ENCODE measurements at places on chromosomes 1 and 21. TPM values are rescaled to one million over a fixed set of nuclear protein-coding genes. Genes with fewer than 3 reads are reported as not detected.
A peak's percentile ranks its signal among the peaks of the same experiment; 100 is the strongest.

The ARHGAP29 gene
- total RNA-seq: 42.3 TPM

- no peak overlapping the region for H3K27ac ChIP-seq
- H3K4me1 ChIP-seq: peaks cover 5% of the 10 kb centered on the region
- peak; percentile 58 for DNase-seq
Observed at GRCh38 chr21:42145569-42146272, 73.2 kb upstream of the ABCG1 start.

GRCh38 chr21:15132781-15133180 is 68.0 kb upstream of the NRIP1 start:
- peaks cover 8% of the 10 kb centered on the region for H3K4me1 ChIP-seq
- no peak for DNase-seq
- H3K27ac ChIP-seq: no peak overlapping the region
- no peaks in the 10 kb centered on the region for H3K27me3 ChIP-seq
- no peak overlapping the region for H3K4me3 ChIP-seq
- H3K36me3 ChIP-seq: no peaks in the 10 kb centered on the region

DNA sequence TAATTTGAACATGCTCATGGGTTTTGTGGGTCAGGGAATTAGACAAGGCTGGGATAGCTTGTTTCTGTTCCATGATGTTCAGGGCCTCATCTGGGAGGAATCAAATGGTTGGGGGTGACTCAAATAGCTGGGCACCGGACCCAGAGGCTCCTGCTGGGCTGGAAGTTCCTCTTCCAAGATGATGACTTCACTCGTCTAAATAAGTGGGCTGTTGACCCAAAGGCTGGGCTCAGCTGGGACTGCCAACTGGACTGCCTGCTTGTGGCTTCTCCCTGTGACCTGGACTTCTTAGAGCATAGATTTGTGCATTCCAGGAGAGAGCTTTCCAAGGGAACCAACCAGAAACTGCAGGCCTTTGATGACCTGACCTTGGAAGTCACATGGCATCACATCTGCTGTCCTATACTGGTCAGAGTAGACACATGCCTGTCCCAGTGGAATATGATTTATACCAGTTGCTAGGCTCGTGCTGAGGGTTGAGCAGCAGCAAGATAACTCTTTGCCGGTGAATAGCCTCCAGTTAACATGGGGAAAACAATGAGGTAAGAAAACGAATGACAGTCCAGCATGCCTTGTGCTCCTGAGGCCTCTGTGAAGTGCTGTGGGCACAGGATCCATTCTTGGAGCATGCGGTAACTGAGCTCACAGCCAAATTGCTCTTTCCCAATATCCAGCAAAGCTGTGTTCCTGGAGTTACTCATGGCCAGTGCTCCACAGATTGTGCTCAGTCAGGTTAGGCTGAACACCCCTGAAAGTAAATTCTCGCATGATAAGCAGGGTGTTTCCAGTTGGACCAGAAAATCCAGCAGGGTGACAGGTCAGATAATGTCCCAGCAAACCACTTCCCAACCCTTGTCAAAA is 272.9 kb upstream of the TMEM51 start:
- no peak overlapping the region for H3K27ac ChIP-seq
- H3K4me3 ChIP-seq: no peak overlapping the region
- H3K36me3 ChIP-seq: no peaks in the 10 kb centered on the region
- H3K4me1 ChIP-seq: no peaks in the 10 kb centered on the region

The LORICRIN gene
- not detected for total RNA-seq

The FCRL4 gene
- not detected for total RNA-seq

- H3K36me3 ChIP-seq: no peaks in the 10 kb centered on the region
- peak; percentile 67 for DNase-seq
- H3K4me3 ChIP-seq: no peak overlapping the region
- peak overlapping the region; percentile 17 for H3K27ac ChIP-seq
- H3K4me1 ChIP-seq: no peaks in the 10 kb centered on the region
Observed at GRCh38 chr1:221612047-221612777, 129.7 kb downstream of the DUSP10 start.

DNA sequence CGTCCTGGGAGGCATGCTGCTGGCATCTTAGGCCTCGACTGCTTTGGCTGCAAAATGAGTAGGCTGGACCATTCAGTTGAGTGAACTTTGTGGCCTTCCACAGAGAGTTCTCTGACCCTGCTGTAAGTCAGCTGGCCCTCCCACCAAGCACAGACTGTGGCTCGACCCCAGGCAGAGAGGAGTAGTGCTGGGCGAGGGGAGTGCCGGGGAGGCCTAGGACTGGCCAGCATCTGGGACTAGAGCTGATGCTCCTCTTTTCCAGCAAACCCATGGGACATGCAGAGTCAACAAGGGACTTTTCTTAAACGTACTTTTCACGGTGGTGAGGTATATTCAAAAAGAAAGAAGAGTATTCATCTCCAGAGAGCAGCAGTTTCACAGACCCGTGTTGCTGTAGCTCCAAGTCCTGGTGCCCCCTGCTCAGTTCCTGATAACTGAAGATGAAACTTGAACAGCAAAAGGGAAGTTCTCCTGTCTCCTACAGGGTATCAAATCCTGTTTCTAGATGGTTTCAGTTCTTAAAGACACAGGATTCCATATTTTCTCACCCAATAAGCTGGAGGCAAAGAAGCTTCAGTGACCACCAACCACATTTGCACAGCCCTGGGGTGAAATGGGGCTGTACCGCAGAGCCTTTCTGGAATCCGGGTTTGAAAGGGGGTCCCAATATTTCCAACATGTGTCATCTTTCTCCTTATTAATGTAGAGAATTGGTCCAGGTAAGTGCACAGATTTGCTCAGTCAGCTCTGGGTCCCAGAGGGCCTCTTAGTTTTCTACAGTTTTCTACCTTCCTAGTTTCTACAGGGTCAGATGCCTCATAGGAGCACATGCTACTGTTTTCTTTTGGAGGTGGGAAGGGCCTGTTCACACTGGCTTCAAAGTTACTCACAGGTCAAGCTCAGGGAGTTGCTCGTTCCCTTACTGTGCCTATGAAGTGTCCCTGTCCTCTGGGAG is 20.9 kb downstream of the BATF3 start:
- no peak overlapping the region for H3K27ac ChIP-seq
- no peaks in the 10 kb centered on the region for H3K36me3 ChIP-seq
- no peaks in the 10 kb centered on the region for H3K27me3 ChIP-seq
- H3K4me3 ChIP-seq: no peak overlapping the region

DNA sequence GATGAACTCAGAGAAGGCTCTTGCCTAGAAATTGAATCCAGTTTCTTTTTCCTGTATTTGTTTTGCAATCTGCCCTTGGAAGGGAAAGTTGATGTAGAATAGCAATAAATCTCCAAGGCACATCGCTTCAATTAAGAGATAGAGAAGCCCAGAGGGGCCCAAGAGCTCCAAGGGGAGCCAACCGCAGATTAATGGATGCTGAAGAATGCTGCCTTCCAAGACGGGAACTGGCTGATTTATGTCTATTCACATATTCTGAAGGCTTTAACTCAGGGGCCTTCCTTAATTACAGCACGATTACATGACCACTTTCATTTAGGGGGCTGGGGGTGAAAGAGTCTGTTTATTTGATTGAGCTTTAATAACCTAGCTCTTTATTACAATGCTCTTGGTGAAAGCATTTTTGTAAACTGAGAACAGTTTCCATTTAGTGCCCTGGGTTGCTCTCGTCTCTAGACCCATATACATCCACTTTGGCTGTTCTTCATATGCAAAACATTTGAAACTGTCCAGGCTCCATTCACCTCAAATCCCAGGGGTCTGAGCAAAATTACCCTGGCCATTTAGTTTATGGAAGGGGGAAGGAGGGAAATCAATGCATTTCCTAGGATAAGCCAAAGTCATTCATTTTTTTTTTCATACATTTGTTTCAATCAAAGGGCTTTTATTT is 87.4 kb upstream of the CLDN14 start:
- H3K4me3 ChIP-seq: no peak overlapping the region
- H3K27me3 ChIP-seq: no peaks in the 10 kb centered on the region
- H3K4me1 ChIP-seq: no peaks in the 10 kb centered on the region
- H3K27ac ChIP-seq: no peak overlapping the region

GRCh38 chr1:230215031-230215430 is 148.0 kb downstream of the GALNT2 start:
- no peaks in the 10 kb centered on the region for H3K27me3 ChIP-seq
- H3K4me3 ChIP-seq: no peak overlapping the region
- DNase-seq: no peak
- H3K36me3 ChIP-seq: no peaks in the 10 kb centered on the region

The CRYBG2 gene
- total RNA-seq: 7.6 TPM

- H3K4me1 ChIP-seq: no peaks in the 10 kb centered on the region
- no peak overlapping the region for H3K4me3 ChIP-seq
- DNase-seq: no peak
- peaks cover 24% of the 10 kb centered on the region for H3K36me3 ChIP-seq
- H3K27ac ChIP-seq: no peak overlapping the region
Observed at GRCh38 chr1:167774710-167775109, 52.9 kb downstream of the MPZL1 start.

DNA sequence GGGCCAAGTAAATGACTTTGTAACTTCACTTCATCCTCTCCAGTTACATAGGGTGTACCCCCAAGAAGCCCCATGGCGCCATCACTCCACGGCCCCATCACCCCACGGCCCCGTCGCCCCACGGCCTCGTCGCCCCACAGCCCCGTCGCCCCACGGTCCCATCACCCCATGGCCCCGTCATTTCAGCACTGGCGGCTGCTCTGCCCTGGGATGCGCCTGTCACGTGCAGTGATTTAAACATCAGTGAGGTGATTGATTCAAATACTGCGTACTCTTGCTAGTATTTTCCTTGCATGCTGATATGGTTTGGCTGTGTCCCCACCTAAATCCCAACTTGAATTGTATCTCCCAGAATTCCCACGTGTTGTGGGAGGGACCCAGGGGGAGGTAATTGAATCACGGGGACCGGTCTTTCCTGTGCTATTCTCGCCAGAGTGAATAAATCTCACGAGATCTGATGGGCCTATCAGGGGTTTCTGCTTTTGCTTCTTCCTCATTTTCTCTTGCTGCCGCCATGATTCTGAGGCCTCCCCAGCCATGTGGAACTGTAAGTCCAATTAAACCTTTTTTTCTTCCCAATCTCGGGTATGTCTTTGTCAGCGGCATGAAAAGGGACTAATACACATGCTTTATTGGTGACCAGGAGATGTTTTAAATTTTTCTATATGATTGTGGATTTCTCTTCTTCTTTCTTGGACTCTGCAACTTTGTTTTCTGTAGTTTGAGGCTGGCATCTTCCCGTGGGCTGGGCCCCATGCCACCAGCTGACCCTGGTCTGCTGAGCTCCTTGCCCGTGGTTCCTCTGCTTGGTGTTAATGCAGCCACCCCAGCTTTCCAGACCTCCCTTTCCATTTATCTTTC is 50.1 kb upstream of the PCBP3 start:
- H3K27me3 ChIP-seq: peaks cover 60% of the 10 kb centered on the region
- H3K4me3 ChIP-seq: no peak overlapping the region
- H3K36me3 ChIP-seq: no peaks in the 10 kb centered on the region
- peaks cover 4% of the 10 kb centered on the region for H3K4me1 ChIP-seq
- no peak overlapping the region for H3K27ac ChIP-seq

GRCh38 chr21:45494851-45495680 is 47.2 kb downstream of the SLC19A1 start:
- H3K27me3 ChIP-seq: no peaks in the 10 kb centered on the region
- no peak overlapping the region for H3K4me3 ChIP-seq
- H3K36me3 ChIP-seq: no peaks in the 10 kb centered on the region
- H3K27ac ChIP-seq: no peak overlapping the region
- no peak for DNase-seq

The USP1 gene
- total RNA-seq: 26.7 TPM

The KIF21B gene
- 2.0 TPM for total RNA-seq

- no peaks in the 10 kb centered on the region for H3K36me3 ChIP-seq
- H3K4me1 ChIP-seq: no peaks in the 10 kb centered on the region
- H3K27ac ChIP-seq: no peak overlapping the region
- H3K4me3 ChIP-seq: no peak overlapping the region
- H3K27me3 ChIP-seq: no peaks in the 10 kb centered on the region
Observed at GRCh38 chr1:35788139-35788538, 18.4 kb upstream of the CLSPN start.

The LEFTY1 gene
- total RNA-seq: not detected

The SLC45A1 gene
- total RNA-seq: 1.4 TPM

The ACKR1 gene
- total RNA-seq: 16.8 TPM

The LACTBL1 gene
- total RNA-seq: not detected

The PTGFRN gene
- total RNA-seq: 77.5 TPM

DNA sequence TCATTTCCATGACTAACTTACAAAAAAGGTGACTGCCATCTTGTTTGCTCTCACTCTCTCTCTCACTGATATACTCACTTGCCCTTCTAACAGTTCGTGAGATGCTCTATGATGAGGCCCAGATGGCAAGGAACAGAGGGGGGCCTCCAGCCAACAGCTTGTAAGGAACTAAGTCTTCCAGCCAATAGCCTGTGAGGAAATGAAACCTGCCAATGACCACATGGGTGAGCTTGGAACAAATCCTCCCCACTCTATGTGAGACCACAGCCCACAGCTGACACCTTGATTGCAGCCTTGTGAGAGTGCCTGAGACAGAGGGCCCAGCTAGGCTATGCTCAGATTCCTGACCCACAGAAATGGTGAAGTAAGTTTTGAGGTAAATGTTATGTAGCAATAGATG is 153.7 kb downstream of the HHIPL2 start:
- DNase-seq: no peak
- H3K36me3 ChIP-seq: no peaks in the 10 kb centered on the region

The VTCN1 gene
- total RNA-seq: not detected

- no peak overlapping the region for H3K4me3 ChIP-seq
- H3K4me1 ChIP-seq: no peaks in the 10 kb centered on the region
- H3K27me3 ChIP-seq: no peaks in the 10 kb centered on the region
- H3K36me3 ChIP-seq: no peaks in the 10 kb centered on the region
- H3K27ac ChIP-seq: no peak overlapping the region
Observed at GRCh38 chr1:28297826-28298225, 31.0 kb upstream of the MED18 start.

DNA sequence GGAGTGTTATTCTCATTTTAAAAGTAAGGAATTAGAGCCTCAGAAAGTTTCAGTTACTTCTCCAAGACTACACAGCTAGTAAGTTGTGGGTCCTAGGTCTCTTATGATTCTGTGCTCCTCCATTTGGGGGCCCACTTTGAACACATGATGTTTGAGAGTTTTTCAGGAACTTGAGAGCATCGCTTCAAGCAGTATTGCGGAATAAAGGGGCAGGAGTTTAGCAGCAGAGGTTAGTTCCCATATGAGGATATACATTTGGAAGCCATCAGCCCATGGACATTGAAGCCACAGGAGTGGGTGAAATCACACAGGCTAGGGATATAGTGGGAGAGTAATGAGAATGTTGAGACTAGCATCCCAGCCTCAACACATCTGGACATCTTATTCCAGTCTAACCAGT is 143.2 kb downstream of the RASAL2 start:
- H3K36me3 ChIP-seq: no peaks in the 10 kb centered on the region
- no peak overlapping the region for H3K4me3 ChIP-seq
- H3K4me1 ChIP-seq: peaks cover 15% of the 10 kb centered on the region
- no peaks in the 10 kb centered on the region for H3K27me3 ChIP-seq
- DNase-seq: no peak

GRCh38 chr1:205936846-205937586 is 6.2 kb downstream of the SLC26A9 start:
- no peaks in the 10 kb centered on the region for H3K36me3 ChIP-seq
- peaks cover 6% of the 10 kb centered on the region for H3K27me3 ChIP-seq
- DNase-seq: no peak
- H3K27ac ChIP-seq: peak overlapping the region; percentile 61

GRCh38 chr1:21702780-21703179 is 33.6 kb upstream of the RAP1GAP start:
- H3K4me3 ChIP-seq: no peak overlapping the region
- no peak for DNase-seq
- H3K27me3 ChIP-seq: no peaks in the 10 kb centered on the region
- H3K27ac ChIP-seq: no peak overlapping the region
- H3K4me1 ChIP-seq: no peaks in the 10 kb centered on the region
- peaks cover 93% of the 10 kb centered on the region for H3K36me3 ChIP-seq

The CASQ1 gene
- 0.29 TPM for total RNA-seq

All from left lung (tissue), 14 donors.